ENCODE measurements at places on chromosomes 3 and 15.

DNA sequence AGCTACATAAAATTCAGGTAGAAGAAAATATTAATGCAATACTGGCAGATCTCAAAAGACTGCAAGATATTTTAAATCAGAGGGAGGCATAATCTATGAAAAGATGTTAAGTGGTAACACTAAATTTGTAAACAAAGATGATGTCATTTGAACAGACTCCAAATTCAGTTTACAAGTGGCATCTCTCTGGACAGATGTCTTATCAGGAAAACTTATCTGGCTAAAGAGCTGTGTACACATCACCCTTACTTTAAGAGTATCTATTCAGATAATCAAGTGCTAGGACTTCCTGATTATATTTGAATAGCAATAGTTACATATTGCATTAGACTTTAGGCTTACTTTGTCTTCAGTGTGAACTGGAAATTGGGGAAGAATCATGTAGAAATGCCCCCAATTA, 231.5 kb downstream of the WDR72 start:
- no peaks in the 10 kb centered on the region for H3K27me3 ChIP-seq
- H3K27ac ChIP-seq: no peak overlapping the region
- no peak for DNase-seq
- H3K4me3 ChIP-seq: no peak overlapping the region
- H3K4me1 ChIP-seq: no peaks in the 10 kb centered on the region

DNA sequence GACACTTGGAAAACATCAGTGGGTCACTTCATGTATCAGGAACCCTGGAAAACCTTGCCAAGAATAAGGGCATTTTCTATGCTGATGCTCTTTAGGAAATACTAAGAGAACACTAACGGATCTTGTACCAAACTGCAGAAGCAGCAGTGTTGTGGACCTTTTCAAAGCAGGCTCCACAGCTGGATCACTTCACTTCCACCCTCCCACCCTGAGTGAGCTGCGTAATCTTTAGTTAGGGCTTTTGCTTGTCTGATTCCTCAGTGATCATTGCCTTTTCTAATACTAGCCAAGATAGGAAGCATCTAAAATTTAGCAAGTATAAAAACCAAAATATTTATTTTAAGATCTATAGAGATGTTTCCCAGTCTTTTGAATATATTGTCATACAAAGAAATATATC, 229.0 kb downstream of the EPHA6 start:
- no peaks in the 10 kb centered on the region for H3K4me1 ChIP-seq
- no peaks in the 10 kb centered on the region for H3K27me3 ChIP-seq
- H3K36me3 ChIP-seq: no peaks in the 10 kb centered on the region
- DNase-seq: no peak

- no peaks in the 10 kb centered on the region for H3K4me1 ChIP-seq
- H3K27me3 ChIP-seq: no peaks in the 10 kb centered on the region
- no peaks in the 10 kb centered on the region for H3K36me3 ChIP-seq
- H3K4me3 ChIP-seq: no peak overlapping the region
- no peak overlapping the region for H3K27ac ChIP-seq
These were observed 59.3 kb upstream of the ADCY5 start for GRCh38 chr3:123508178-123508577.

- H3K27me3 ChIP-seq: no peaks in the 10 kb centered on the region
- H3K36me3 ChIP-seq: no peaks in the 10 kb centered on the region
- no peak for DNase-seq
- H3K4me1 ChIP-seq: no peaks in the 10 kb centered on the region
These were observed 25.6 kb upstream of the ZNF280D start for GRCh38 chr15:56758770-56759449.

- no peak for DNase-seq
- no peak overlapping the region for H3K27ac ChIP-seq
- H3K36me3 ChIP-seq: no peaks in the 10 kb centered on the region
- no peaks in the 10 kb centered on the region for H3K4me1 ChIP-seq
- H3K4me3 ChIP-seq: no peak overlapping the region
These were observed 36.4 kb upstream of the DNAJC13 start for GRCh38 chr3:132380920-132381319.

DNA sequence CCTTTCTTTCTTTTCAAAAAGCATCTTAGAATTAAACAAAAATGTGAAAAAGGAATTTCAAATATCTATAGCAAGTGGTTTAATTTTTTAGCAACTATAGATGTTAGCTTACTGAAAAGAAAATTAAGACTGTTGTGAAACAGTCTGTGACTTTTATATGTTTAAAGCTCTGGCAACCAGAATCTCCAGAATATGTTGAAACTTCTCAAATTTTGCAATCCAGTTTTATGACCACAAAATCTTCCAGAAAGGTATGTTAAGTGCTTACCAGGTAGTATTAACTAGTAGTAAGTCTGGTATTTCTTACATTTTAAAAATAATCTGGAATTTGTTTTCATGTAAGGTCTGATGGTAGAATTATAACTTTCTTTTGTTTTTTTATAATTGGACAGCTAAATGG, 235.0 kb downstream of the SLC9A9 start:
- H3K4me1 ChIP-seq: no peaks in the 10 kb centered on the region
- no peaks in the 10 kb centered on the region for H3K27me3 ChIP-seq

DNA sequence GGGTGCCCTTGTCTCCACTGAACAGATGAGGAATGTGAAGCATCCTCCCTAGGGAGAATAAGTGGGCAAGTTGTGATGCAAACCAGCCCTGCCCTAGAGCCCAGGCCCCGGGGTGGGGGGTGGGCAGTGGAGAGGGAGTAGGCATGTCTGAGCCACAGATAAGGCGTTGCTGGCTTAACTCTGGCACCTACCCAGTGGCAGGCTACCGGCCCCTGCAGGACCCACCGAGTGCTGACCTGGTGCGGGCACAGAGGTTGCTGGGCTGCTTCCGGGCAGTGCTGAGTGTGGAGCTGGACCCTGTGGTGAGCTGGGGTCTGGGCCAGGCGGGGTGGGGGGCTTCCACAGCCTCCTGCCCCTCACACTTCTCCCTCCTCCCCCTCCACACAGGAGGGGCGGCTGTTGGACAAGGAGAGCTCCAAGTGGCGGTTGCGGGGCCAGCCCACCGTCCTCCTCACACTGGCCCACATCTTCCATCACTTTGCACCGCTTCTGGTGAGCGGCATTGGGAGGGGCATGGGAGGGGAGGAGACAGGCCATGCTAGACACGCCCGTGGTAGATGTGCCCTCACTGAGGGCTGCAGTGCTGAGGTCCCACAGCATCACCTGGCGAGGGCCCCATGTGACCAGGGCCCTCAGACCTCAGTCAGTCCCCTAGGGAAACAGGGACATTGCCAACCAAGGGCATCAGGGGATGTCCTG, 10.1 kb downstream of the RNF123 start:
- no peak overlapping the region for H3K27ac ChIP-seq
- H3K4me1 ChIP-seq: no peaks in the 10 kb centered on the region
- no peak for DNase-seq
- peaks cover 8% of the 10 kb centered on the region for H3K36me3 ChIP-seq

GRCh38 chr3:97981886-97982285, 9.7 kb upstream of the RIOX2 start:
- H3K4me1 ChIP-seq: no peaks in the 10 kb centered on the region
- no peak for DNase-seq
- no peaks in the 10 kb centered on the region for H3K36me3 ChIP-seq
- H3K27ac ChIP-seq: no peak overlapping the region
- H3K27me3 ChIP-seq: no peaks in the 10 kb centered on the region

- no peaks in the 10 kb centered on the region for H3K27me3 ChIP-seq
- no peak for DNase-seq
- H3K4me3 ChIP-seq: no peak overlapping the region
- no peaks in the 10 kb centered on the region for H3K36me3 ChIP-seq
These were observed 11.3 kb upstream of the P2RY12 start for GRCh38 chr3:151395806-151396205.

Data from CD4-positive, alpha-beta memory T cell (primary cell).